ENCODE measurements at places on chromosomes 3 and 15.

DNA sequence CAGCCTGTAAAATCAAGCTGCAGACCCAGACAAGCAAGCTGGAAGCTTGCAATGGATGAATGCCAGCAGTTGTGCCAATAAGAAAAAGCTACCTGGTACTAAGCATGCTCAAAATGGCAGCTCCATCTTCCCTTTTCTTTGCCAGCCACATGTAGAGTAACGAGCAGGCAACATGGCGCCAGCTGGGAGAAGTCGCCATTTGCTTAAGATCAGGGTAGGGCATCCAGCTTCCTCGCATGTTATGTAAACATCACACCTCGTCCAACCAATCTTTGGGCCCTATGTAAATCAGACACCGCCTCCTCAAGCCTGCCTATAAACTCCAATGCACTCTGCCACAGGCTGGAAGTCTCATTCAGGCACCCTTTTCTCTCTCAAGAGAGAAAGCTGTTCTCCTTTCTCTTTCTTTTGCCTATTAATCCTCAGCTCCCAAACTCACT, 973.9 kb downstream of the FHIT start:
- DNase-seq, result no peak

GRCh38 chr3:14518893-14519292, 21.2 kb downstream of the GRIP2 start:
- DNase-seq, result no peak

- no peak for DNase-seq
These were observed 365.5 kb downstream of the GBE1 start for GRCh38 chr3:81395739-81396513.

DNA sequence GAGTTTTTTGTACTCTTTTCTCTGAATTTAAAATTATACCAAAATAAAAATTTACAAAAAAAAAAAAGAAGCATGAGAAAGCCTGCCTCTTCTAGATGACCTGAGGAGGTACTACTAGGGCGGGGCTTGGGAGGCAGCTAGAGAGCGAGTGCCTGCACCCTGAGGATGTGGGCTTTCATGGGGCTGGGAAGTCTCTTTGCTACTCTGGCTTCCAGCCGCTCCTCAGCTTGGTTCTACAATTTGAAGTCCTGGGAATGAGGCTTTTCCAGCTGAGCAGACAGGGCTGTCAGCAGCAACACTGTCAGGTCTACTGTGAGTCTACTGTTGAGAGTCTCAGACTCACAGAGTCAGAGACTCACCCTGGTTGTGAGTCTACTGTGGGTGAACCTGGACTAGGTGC, 8.2 kb upstream of the PSTPIP1 start:
- no peak for DNase-seq

GRCh38 chr3:15387171-15387581, 40.2 kb downstream of the METTL6 start:
- no peak for DNase-seq

DNA sequence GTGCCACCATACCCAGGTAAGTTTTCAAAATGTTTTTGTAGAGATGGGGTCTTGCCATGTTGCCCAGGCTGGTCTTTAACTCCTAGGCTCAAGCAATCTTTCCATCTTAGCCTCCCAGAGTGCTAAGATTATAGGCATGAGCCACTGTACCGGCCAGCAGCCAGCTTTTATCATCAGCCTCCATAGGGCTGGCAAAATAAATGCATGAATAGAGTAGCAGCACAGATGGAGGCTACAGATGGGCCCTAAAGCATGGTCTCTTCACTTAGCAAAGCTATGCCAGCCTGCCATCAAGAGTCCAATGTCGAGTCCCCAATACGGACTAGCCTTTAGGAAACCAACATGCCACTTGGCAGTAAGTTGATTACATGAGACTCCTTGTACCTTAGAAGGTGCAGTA, 63.8 kb downstream of the CNTN3 start:
- no peak for DNase-seq

GRCh38 chr15:97953254-97953653, 7.2 kb upstream of the ARRDC4 start:
- no peak for DNase-seq

GRCh38 chr3:13364602-13365271, 55.4 kb downstream of the NUP210 start:
- no peak for DNase-seq

- no peak for DNase-seq
These were observed 480.4 kb downstream of the IGSF11 start for GRCh38 chr3:118554148-118554838.

DNA sequence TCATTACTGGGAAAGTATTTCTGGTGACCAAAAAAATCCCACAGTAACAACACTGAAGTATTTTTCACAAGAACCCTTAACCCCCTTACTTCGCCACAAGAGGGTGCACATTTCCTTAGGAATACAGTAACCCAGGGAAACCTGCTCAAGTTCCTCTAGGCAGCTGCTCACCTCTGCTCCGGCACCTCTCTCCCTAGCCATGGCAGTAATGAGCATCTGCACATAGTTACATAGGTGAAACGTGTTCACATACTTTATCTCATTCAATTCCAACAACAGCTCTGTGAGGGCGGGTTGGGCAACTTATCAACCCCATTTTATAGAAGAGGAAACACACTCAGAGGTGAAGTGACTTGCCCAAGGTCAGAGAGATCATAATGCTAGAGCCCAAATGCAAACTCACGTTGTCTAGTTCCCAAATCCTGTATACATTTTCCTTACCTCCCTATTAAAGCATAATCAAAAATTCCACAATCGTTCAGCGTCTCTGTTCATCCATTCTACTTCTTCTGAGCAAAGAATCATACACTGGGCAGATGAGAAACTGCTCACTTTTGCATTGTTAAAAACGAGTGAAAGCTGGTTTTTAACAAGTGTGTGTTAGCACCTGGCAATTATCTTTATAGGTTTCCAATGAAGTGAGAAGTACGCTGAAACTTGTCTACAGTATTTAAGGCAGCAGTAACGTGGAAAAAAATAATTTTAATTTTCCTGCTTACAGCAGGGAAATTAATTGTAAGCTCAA, 90.7 kb downstream of the IGF2BP2 start:
- no peak for DNase-seq

DNA sequence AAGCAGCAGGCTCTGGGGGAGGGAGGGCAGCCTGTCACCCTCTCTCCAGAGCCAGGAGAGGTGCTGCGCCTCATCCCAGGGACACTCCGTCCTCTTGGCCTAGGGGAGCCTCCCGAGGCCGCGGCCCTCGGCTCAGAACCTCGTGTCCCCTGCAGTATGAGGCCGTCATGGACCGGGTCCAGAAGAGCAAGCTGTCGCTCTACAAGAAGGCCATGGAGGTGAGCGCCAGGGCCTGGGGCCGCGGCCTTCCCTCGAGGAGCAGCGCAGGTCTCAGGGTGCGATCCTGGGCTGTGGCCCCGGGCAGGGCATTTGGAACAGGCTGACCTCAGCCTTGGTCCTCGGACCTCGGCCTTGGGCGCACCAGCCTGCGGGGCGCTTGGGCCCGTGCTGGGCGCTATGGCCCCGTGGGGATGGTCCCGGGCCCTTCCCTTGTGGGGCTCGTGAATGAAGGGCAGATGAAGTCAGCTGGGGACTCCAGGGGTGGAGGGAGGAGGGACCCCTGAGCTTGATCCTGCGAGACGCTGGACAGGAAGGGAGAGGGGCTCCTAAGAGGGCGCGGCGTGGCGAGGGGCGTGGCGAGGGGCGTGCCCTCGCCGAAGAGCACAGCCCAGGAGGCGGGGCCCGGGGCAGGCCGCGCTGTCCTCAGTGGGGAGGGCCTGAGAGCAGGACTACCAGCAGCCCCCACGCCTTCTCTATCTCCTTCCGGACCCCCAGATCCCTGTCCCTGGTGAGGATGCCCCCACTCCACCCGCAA, 32.9 kb downstream of the PSTPIP1 start:
- no peak for DNase-seq

DNA sequence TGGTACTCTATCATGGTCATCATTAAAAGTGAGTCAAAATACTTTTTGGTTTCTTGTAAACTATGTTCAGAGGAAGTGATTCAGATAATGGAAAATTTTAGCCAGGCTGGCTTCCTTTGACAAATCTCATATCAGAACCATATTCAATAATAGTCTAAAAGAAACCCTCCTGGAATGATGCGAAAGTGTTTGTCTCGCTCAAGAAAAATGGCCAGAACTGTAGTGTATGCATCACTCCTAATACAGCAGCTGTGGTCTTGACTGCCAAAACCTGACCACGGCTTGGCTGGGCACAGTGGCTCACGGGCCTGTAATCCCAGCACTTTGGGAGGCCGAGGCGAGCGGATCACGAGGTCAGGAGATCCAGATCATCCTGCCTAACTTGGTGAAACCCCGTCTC, 35.6 kb upstream of the KCNMB2 start:
- DNase-seq, result no peak

DNA sequence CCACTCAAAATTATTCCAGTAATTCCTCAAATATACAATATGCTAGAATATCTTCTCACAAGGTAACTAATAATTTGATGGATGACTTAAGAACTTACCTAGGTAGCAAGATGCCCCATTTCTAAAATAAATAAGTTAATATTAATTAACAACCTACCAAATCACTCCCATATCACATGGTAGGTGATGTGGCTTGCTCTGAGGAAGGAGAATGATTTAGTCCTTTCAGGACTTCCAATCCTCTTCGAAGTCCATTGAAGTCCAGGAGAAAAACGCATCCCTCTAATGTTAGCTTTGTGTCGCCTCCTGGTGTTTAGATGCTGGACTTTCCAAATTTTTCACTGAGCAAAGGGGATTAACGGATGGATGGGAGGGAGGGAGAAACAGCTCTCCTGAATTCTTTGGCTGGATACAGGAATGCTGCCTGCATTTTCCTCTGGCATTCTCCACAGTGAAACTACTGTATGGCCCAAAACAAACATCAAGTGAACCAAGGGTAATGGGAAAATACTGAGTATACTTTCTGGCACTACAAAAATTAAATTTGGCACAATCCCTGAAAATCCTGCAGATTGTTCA, 58.6 kb downstream of the PRICKLE2 start:
- DNase-seq, result no peak

- no peak for DNase-seq
These were observed 534.1 kb upstream of the GRM7 start for GRCh38 chr3:6326771-6327170.

GRCh38 chr3:156661155-156661554, 13.2 kb upstream of the TIPARP start:
- no peak for DNase-seq

DNA sequence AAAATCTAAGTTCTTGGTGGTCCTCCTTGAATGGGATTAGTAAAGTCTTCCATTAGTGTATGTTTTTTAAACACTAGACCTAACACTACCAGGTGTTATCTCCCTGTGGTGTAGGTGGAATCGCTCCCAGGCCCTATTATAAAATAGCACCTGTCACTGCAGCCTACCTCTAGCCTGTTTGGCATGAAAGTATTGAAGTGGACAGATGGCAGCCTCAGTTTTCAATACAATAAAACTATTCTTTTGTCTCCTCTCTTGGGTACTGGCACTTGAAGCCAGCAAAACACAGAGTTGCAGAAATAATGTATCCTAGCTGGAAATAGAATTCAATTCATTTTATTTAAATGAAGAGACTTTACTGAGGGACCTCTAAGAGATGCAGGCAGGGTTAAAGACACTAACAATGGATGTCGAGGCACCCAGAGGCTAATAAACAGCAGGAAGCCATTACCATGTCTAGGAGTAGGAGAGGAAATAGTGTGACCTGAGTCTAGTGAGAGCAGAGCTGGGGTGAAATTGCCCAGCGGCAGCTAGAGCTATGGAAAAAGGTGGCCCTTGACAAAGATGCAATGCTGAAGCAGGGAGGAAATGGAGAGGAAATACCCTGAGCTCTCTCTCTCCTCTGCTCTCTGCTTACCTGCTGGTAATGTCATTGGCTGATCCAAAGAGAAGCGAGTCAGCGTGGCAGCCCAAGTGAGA, 49.1 kb upstream of the TMEM158 start:
- DNase-seq, result no peak

- no peak for DNase-seq
These were observed 25.9 kb downstream of the RAD18 start for GRCh38 chr3:8937064-8938020.

DNA sequence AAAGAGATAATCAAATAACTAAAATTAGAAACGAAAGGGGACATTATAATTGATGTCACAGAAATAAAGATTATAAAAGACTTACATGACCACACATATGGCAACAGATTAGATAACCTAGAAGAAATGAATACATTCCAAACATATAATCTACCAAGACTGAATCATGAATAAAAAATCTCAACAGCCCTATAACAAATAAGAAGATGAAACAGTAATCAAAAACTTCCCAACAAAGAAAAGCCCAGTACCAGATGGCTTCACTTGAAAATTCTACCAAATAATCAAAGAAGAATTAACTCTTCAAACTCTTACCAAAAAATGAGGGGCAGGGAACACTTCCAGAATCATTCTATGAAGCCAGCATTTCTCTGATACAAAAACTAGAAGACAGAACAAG, 11.8 kb downstream of the TOP2B start:
- no peak for DNase-seq

GRCh38 chr3:126446301-126446700, 29.4 kb downstream of the ZXDC start:
- DNase-seq, result no peak

DNA sequence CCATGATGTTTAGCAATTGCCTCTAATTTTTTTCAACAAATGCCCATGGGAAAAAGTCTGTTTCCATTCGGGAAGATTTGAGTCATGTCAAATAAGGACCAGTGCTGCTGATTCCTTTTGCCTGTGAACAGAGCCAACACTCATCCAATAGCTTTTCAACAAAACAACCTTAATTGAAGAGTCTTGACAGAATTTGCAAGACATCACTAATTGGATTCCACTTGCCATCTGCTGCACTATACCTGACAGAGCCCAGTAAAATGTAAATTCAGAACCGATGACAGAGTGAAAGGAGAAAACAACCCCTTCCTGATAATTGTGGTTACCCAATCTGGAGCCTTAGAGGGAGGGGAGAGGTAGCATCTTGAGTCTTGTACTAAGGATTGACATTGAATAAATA, 426.7 kb downstream of the AGBL1 start:
- no peak for DNase-seq

DNA sequence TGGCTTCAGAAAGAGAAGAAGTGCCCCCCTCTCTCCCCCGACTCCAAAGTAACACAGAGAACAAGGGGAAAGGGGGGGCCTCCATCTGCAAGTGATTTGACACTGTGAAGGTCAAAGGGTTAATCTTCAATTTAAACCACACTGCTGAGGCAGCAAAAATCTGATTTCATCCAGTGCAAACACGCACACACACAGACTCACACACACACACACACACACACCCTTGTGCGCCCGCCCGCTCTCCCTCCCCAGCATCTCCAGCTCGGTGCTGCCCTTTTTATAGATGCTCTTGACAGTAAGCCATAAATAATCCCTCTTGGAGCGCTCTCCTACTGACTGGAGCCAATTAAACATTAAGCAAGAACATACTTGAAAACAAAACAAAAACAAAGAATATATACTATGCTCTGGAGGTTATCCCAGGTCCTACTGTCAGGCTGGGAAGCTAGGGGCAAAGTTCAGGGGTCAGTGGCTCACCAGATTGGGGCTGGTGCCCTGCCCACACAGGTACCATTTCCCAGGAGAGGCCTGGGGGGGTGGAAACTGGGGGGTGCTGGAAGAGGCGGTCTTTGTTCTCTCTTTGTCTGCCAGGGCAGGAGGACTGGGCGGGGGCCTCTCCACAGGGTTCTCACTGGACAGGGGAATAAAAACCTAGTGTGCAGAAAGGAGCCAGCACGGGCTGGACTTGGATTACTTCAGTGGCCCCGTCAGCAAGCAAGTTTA, 16.3 kb downstream of the BMF start:
- no peak for DNase-seq

All from activated T-helper 1 cell treated with anti-CD3 and anti-CD28 coated beads, Interleukin-12 subunit alpha, Interleukin-12 subunit beta, Interleukin-2, Interleukin-4 antibody, amounts not matched to agents 30 ng/mL and 10 ng/mL and 1 ng/mL, durations not matched to agents 14 hours and 24 hours and 36 hours (primary cell).